ENCODE measurements at places on chromosomes 11 and 22.
A peak's percentile ranks its signal among the peaks of the same experiment; 100 is the strongest.

GRCh38 chr11:57424792-57425564 lies 1.9 kb downstream of the SLC43A3 start:
- DNase-seq = no peak

- DNase-seq = no peak
Observed at GRCh38 chr22:49091451-49091850, 736.2 kb downstream of the BRD1 start.

DNA sequence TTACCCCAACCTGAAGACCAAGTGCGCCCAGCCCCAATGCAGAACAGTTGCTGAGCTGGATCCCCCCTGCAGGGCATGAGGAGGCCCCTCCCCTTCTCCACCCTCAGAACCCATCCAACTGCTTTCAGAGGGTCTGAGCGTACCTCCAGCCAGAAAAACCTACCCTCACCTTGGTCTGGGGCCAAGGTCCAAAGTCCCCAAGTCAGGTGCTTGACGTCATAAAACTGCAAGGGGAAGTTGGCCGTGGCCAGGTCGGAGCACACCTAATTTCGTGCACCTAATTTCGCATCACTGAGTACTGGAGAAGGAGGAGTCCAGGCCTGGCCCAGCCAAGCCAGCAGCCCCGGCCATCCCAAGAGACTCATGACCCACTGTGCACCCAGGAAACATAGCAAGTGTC lies 289.8 kb downstream of the CTTN start:
- no peak for DNase-seq

GRCh38 chr11:36165621-36166397 lies 123.4 kb downstream of the COMMD9 start:
- peak; percentile 23 for DNase-seq

- no peak for DNase-seq
Observed at GRCh38 chr11:133635244-133635739, 103.0 kb upstream of the OPCML start.

- no peak for DNase-seq
Observed at GRCh38 chr11:36074941-36075431, 131.1 kb downstream of the LDLRAD3 start.

- no peak for DNase-seq
Observed at GRCh38 chr11:108586600-108586999, 7.0 kb downstream of the EXPH5 start.

DNA sequence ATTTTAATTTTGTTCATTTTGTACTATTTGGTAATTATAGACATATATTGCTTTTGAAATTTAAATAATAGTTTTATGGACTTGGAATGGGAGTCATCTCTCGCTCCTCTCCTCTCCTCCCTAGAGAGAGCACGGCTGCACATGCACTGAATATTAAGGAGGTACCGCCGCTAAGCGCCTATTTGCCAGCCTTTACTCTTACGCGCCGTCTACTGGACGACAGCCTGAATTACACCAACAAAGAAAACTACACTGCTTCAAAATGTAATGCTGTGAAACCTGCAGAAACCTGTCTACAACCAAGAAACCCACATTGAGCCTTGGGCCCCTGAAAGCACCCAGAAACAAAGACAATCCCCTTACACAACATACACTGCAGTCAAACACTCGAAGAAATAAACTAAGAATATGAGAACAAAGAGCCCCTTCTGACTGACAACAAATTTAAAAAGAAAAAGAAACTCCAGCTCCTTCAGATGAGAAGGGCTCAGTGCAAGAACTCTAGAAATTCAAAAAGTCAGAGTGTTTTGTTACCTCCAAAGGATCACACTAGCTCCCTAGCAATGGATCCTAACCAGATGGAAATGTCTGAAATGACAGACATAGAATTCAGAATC lies 737.2 kb downstream of the LRRC4C start:
- no peak for DNase-seq

DNA sequence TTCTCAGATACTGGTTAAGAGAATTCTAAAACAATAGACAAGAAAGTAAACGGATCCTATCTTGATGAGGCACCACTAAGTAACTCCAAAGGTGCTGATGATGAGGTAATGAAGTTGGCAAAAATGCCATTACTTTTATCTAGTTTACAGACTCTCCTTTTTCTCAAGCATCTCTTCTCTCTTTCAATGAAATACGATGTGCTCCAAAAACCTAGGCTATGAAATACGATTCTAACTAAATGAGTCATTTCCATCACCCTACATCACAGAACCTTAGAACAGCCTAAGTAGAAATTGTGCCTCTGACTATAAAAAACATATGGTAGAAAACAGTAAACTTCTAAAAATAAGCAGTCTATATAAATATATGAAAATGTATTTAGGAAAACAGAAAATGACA lies 58.9 kb upstream of the ARHGAP32 start:
- DNase-seq = no peak
